ENCODE measurements at places on chromosomes 4 and X. TPM values are rescaled to one million over a fixed set of nuclear protein-coding genes. Genes with fewer than 3 reads are reported as not detected.

TLR2 gene
- not detected for total RNA-seq

SMIM10L2A gene
- total RNA-seq = 0.03 TPM

HPSE gene
- 1.4 TPM for total RNA-seq

HSFX4 gene
- not detected for total RNA-seq

MAMLD1 gene
- total RNA-seq = 0.15 TPM

MAGEA2 gene
- not detected for total RNA-seq

TRIML1 gene
- total RNA-seq = not detected

P2RY8 gene
- not detected for total RNA-seq

SCML1 gene
- 8.4 TPM for total RNA-seq

GABRQ gene
- total RNA-seq = not detected

SH3TC1 gene
- 22.6 TPM for total RNA-seq

REST gene
- total RNA-seq = 22.4 TPM

PARM1 gene
- total RNA-seq = 1.1 TPM

PPARGC1A gene
- total RNA-seq = 0.08 TPM

H2AZ1 gene
- total RNA-seq = 501 TPM

DGKK gene
- total RNA-seq = not detected

ADD1 gene
- 167 TPM for total RNA-seq

KLHL4 gene
- total RNA-seq = not detected

MAGEB2 gene
- total RNA-seq = not detected

FAM184B gene
- not detected for total RNA-seq

TBC1D25 gene
- 10.5 TPM for total RNA-seq

GPC3 gene
- 1.3 TPM for total RNA-seq

CSTF2 gene
- 63.9 TPM for total RNA-seq

METAP1 gene
- 60.0 TPM for total RNA-seq

MAGED4 gene
- not detected for total RNA-seq

CCSER1 gene
- total RNA-seq = 12.3 TPM

ABHD18 gene
- total RNA-seq = 8.9 TPM

HELT gene
- total RNA-seq = not detected

NAA11 gene
- not detected for total RNA-seq

NLGN3 gene
- not detected for total RNA-seq

FAT4 gene
- total RNA-seq = not detected

NDNF gene
- not detected for total RNA-seq

PAGE3 gene
- total RNA-seq = not detected

XPNPEP2 gene
- total RNA-seq = not detected

HPGDS gene
- not detected for total RNA-seq

SPOCK3 gene
- total RNA-seq = not detected

USP27X gene
- total RNA-seq = 1.1 TPM
